ENCODE measurements at places on chromosomes 16 and 17.

DNA sequence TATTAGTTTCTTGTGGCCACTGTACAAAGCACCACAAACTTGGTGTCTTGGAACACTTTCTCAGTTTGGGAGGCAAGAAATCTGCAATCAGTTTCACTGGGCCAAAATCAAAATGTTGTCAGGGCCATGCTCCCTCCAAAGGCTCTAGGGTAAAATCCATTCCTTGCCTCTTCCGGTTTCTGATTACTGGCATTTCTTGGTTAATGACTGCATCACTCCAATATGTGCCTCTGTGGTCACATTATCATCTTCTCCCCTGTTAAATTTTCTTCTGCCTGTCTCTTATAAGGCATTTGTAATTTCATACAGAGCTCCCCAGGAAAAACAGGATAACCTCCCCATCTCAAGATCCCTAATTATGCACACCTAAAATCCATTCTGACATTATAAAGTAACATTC lies 34.8 kb downstream of the ZNF287 start:
- no peak for DNase-seq

DNA sequence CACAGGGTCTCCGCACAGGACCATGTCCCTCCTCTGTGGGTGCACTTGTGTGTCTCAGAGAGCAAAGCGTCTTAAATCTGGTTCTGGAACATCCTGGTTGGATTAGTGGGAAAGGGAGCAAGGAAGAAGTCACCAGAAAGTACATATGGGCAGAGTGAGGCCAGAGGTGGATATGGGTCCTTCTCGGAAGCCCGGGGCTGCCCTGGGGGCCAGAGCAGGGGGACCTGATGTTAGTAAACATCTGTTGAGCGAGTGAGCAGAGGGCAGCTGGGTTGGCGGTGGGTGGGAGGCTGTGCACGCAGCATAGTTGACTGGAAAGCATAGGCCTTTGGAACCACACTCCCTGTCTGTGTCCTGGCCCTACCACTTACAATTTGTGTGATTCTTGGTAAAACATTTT lies 22.7 kb downstream of the UNC13D start:
- no peak for DNase-seq

DNA sequence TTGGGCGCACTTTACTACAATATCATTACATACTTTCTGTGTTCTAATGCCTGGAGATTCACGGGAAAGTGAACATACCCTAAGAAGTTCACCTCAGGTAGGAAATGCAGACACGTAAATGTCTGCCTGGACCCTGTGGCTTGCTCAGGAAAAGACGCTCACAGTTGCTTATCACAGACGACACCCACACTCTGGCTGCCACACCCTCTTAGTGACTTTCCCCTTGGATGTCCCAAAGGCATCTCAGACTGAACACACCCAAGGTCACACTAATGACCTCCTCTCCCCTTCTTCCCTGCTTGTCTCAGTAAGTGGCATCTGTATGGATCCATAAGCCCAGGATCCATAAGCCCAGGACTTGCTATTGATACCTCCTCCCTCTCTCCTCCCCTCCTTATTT lies 32.6 kb downstream of the CDRT15 start:
- no peak for DNase-seq

- DNase-seq, result no peak
These were observed 25.2 kb upstream of the HEATR6 start for GRCh38 chr17:60103957-60104356.

DNA sequence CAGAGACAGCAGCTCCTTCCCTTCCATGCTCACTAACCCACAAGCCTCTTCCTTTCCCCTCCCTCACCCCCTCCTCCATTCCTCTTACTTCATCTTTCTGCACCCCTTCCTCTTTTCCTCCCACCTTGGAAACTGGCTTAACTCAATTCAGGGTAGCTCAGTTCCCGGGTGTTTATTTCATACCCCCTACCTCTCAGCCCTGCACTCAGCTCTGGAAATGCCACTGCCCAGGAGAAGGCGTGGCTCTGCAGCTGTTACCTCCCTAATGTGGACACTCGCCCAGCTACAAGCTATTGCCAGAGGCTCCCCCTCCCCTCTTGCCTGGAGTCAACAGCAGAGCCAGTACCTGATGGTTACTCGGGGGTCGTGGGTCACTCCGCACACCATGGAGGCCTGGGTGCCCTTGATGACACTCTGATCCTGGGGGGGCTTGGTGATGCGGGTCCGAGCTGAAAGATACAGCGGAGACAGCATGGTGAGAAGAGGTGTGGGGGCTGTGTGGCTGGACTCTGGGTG lies 118.4 kb upstream of the CDC42EP4 start:
- DNase-seq, result no peak

GRCh38 chr16:67533024-67533560 lies 4.5 kb downstream of the RIPOR1 start:
- DNase-seq, result no peak

GRCh38 chr17:59513934-59514841 lies 51.2 kb upstream of the DHX40 start:
- peak; percentile 43 for DNase-seq

- no peak for DNase-seq
These were observed 1531.9 kb upstream of the CDH8 start for GRCh38 chr16:63568164-63568563.

- DNase-seq, result no peak
These were observed 1.2 kb upstream of the FGF11 start for GRCh38 chr17:7437950-7438614.

DNA sequence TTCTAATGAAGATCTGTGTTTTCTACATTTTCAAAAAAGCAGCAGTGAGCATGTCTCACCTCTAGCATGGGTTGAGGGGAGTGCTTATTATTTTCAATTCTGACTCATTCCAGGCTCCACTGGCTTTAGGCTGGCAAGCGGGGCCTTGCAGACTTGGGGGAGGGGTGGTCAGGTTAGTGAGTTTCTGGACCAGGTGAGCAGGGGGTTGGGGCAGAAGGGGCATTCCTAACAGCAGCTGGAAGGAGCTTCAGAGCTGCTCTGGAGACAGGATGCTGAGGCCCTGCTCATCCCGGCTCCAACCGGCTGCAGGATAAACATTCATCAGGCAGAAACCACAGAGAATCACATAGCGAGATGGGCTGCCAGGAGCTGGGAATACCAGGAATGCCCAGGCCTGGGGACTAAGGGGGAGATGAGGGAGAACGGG lies 10.5 kb upstream of the KRT19 start:
- DNase-seq, result no peak

DNA sequence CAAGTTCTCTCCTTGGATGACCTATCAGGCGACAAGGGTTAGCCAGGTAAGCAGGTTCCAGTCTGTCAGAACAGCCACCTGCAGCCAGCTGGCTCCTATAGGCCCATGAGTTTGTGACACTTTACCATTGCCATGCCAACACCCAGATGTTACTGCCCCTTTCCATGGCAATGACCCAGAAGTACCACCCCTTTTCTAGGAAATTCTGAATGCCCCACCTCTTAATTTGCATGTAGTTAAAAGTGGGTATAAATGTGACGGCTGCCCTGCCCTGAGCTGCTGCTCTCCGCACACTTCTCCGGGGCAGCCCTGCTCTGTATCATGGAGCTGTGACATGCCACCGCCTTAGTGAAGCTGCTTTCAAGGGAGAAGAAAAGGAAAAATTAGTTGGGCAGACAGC lies 10.0 kb upstream of the SECTM1 start:
- no peak for DNase-seq
